Foreskin keratinocyte (primary cell): ENCODE measurements at places on chromosomes 7 and 10. TPM values are rescaled to one million over a fixed set of nuclear protein-coding genes. Genes with fewer than 3 reads are reported as not detected.

Gene JMJD1C
- total RNA-seq, result 42.0 and 51.6 TPM in 2 replicates

Gene AP3M1
- 31.8 and 33.6 TPM in 2 replicates for total RNA-seq

Gene NPC1L1
- total RNA-seq, result not detected in 2 replicates

Gene MET
- total RNA-seq, result 147 and 157 TPM in 2 replicates

Gene GTF2I
- 101 and 115 TPM in 2 replicates for total RNA-seq

Gene POR
- 44.7 and 45.4 TPM in 2 replicates for total RNA-seq

Gene IL2RA
- not detected in 2 replicates for total RNA-seq

Gene TM9SF3
- 90.0 and 90.9 TPM in 2 replicates for total RNA-seq

Gene ITGA8
- not detected in 2 replicates for total RNA-seq

Gene SLC26A5
- not detected in 2 replicates for total RNA-seq

Gene ASB10
- total RNA-seq, result not detected in 2 replicates

Gene IFIT1B
- total RNA-seq, result not detected in 2 replicates

Gene LAMB1
- 179 and 219 TPM in 2 replicates for total RNA-seq

Gene EPO
- total RNA-seq, result 0.21 and 0.41 TPM in 2 replicates

Gene PLEKHS1
- total RNA-seq, result not detected in 2 replicates

Gene RNF32
- 0.68 and 0.74 TPM in 2 replicates for total RNA-seq

Gene FRMPD2
- total RNA-seq, result not detected in 2 replicates

Gene PNLIP
- not detected in 2 replicates for total RNA-seq

Gene SYCE1
- total RNA-seq, result 0.14 TPM in 1 of 2 replicates, not detected in the other

Gene PCBD1
- 54.7 and 60.3 TPM in 2 replicates for total RNA-seq

Gene DAGLB
- total RNA-seq, result 12.8 and 13.0 TPM in 2 replicates

Gene FKBP14
- total RNA-seq, result 17.5 and 19.5 TPM in 2 replicates

Gene PRR15
- 5.0 and 5.7 TPM in 2 replicates for total RNA-seq

Gene ABCF2
- total RNA-seq, result 64.5 and 71.5 TPM in 2 replicates

Gene FRMD4A
- 23.4 and 29.8 TPM in 2 replicates for total RNA-seq

Gene SPDYE1
- total RNA-seq, result not detected in 2 replicates

Gene GNB2
- 207 and 212 TPM in 2 replicates for total RNA-seq

Gene FAM237B
- not detected in 2 replicates for total RNA-seq

Gene CLDN4
- total RNA-seq, result 8.1 and 16.9 TPM in 2 replicates

Gene CFAP43
- 0.14 and 0.27 TPM in 2 replicates for total RNA-seq

Gene ACSM6
- total RNA-seq, result not detected in 2 replicates
